ENCODE measurements at places on chromosomes 12 and 14.

- DNase-seq = no peak
These were observed 53.5 kb downstream of the PIWIL1 start for GRCh38 chr12:130391186-130391585.

GRCh38 chr12:1936406-1937320, 18.2 kb upstream of the CACNA2D4 start:
- no peak for DNase-seq

GRCh38 chr12:27549801-27550652, 26.0 kb downstream of the PPFIBP1 start:
- DNase-seq = no peak

DNA sequence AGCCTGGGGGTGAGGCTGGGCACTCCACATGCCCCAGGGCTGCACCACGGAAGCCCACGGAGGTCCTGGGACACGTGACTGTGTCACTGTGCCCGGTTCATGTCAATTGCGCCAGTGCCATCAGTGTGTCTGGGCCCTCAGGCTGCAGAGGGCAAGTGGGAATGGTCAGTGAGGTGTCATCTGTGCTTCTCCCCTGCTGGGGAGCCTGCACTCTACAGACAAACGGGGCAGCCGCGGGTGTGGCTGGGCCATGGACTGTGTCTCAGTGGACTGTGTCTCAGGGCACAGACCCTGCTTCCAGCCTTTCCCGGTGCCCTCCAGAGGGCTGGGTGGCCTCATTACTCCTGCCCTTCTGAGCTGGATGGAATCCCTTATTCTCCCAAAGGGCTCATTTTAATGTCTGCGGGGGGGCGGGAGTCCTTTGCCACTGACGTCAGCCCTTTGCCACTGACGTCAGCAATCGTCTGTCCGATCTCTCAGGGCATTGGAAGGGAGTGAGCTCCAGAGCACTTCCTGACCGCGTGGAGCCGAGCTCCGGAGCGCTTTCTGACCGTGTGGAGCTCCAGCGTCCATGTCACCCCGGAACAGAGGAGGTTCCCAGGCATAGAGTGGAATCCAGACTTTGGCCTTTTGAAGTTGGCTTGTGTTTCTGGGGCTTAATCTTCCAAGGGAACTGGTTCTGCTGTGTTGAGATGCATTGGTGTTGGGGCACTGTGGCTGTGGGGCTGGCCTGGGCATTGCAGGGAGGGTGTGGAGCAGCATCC, 72.4 kb downstream of the ADGRD1 start:
- DNase-seq = no peak

- no peak for DNase-seq
These were observed 29.0 kb upstream of the AKAP6 start for GRCh38 chr14:32300136-32300535.

DNA sequence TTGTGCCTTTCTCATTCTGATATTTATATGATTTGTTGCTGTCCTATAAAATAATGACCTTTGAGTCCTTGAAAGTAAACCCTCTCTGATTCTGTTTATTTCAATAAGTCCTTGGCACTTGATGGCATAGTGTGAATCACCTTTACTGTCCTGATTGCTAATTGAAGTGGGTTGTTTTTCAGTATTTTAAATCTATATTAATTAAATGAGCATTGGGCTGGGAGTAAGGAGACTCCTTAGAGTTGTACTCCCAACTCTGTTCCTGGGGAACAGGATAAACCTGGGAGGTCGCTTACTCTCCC, 235.7 kb downstream of the EGLN3 start:
- no peak for DNase-seq

DNA sequence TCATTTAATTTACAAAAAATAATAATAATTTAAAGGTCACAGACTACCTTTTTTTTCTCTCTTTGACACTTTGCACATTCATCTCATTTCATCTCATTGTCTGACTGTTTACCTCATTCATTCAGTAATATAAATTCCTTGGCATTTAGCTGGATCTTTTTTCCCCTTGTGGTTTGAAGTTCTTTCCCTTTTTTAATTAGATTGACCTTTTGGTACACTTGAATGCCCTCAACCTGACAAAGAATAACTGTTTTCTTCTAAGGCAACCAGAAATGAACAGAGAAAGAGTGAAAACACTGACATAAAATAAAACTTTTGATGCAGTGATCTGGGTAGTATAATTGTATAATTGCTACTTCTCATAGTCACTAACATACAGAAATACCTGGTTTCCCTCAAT, 774.9 kb upstream of the NOVA1 start:
- no peak for DNase-seq

- no peak for DNase-seq
These were observed 4.4 kb downstream of the SPTB start for GRCh38 chr14:64875350-64875749.

GRCh38 chr12:48351022-48351708, 446 bp upstream of the ZNF641 start:
- no peak for DNase-seq

DNA sequence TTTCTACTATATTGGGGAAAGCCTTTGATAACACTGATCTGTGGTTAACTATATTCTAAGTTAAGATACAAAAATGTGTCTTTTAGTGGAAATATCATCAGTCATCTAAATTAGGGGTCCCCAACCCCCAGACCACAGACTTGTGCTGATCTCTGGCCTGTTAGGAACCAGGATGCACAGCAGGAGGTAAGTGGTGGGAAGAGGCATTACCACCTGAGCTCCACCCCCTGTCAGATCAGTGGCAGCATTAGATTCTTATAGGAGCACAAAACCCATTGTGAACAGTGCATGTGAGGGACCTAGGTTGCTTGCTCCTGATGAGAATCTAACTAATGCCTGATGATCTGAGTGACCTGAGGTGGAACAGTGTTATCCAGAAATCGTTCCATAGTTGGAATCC, 28.3 kb upstream of the LIN7A start:
- DNase-seq = no peak

DNA sequence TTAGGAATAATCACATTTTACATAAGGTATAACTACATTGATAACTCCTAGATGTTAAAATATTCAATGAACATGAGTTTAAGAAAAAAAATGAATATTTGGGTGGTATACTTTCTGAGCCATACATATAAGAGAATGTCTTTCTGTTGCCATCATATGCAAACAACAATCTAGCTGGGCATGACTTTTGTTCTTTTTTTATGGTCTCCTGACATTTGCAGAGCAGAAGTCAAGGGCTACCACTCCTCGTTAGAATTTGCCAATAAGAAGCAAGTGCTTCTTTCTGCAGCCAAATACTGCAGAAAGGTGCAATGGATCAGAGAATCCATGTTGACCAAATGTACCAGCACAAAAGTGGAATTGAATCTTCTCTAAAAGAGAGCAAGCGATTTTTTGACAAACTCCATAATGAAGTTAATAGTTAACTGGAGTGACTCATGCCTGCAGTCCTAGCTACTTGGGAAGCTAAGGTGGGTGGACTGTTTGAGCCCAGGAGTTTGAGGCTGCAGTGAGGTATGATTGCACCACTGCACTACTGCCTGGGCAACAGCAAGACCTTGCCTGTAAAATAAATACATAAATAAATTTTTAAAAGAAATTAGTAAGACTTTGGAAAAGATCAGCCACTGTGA, 25.5 kb upstream of the CCDC91 start:
- DNase-seq = no peak

DNA sequence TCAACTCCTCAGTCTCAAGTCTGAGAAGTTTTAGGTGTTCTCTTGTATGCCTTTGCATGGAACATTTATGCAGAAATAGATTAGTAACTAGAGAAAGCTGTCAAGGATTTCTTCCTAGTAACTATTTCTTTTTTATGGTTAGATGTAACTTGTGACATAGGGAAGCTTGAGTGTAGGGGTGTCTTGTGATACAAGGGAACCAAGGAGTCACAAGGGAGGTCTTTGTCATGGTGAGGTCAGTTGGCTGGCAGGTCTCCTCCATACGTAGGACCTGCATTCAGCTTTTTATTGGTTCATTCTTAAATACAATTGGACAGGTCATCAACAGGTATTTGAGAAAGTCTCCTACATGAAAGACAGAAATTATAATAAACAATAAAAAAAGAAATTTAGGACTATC, 394.0 kb upstream of the CCDC196 start:
- no peak for DNase-seq

- DNase-seq = no peak
These were observed 103.0 kb upstream of the NTF3 start for GRCh38 chr12:5328669-5329517.

All from CD8-positive, alpha-beta T cell (primary cell).